ENCODE measurements at places on chromosomes 7 and 10. TPM values are rescaled to one million over a fixed set of nuclear protein-coding genes. Genes with fewer than 3 reads are reported as not detected.

- DNase-seq: no peak
Measured at GRCh38 chr10:35274498-35275060, 61.7 kb upstream of the CCNY start.

- DNase-seq: no peak
Measured at GRCh38 chr7:71782051-71782450, 630.1 kb downstream of the CALN1 start.

- no peak for DNase-seq
Measured at GRCh38 chr10:58892031-58892531, 284.4 kb upstream of the PHYHIPL start.

DNA sequence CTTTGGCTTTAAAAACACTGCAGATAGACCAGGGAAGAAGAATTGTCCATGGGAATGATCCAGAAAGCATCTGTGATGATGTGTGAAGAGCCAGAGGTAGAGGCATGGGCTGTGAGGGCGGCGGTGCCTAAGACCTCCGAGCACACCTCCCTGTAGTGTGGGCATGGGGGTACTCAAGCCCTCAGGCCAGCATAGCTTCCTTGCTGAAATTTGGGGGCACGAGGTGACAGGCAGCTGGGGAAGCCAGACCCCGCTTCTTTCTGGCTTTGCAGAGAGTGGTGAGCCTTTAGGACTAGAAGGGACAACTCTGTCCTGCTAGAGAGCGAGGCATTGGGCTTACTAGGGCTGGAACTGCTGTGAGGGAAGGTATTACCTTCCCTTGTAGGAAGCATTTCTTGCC is 187.7 kb upstream of the SH2B2 start:
- no peak for DNase-seq

Gene ADAMTS14
- total RNA-seq: not detected

GRCh38 chr7:81682873-81683272 is 87.0 kb downstream of the HGF start:
- no peak for DNase-seq

DNA sequence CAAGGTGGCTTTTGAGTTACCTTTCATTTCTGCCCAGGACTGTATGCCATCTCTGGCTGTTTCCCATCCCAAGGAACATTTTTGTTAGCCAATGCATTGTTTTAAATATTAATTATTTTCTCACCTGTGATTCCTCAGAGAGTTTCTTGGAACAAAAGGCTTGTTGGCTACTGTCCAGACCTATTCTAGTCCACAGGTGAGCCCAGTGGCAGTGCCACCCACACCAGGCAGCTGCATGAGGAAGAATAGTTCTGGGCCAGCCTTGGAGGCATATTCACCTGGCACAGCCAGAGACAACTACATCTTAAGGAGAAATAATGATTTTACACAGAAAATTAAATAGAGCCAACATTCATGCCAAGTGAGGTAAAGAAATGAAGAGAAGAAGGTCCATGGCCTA is 123.9 kb downstream of the C1GALT1 start:
- no peak for DNase-seq

Gene IDI2
- not detected for total RNA-seq

- no peak for DNase-seq
Measured at GRCh38 chr10:130493446-130494145, 357.4 kb downstream of the GLRX3 start.

Gene IRF5
- not detected for total RNA-seq

- no peak for DNase-seq
Measured at GRCh38 chr7:15471669-15471950, 90.2 kb downstream of the AGMO start.

- peak; percentile 87 for DNase-seq
Measured at GRCh38 chr7:112495810-112496462, 15.1 kb downstream of the LSMEM1 start.

DNA sequence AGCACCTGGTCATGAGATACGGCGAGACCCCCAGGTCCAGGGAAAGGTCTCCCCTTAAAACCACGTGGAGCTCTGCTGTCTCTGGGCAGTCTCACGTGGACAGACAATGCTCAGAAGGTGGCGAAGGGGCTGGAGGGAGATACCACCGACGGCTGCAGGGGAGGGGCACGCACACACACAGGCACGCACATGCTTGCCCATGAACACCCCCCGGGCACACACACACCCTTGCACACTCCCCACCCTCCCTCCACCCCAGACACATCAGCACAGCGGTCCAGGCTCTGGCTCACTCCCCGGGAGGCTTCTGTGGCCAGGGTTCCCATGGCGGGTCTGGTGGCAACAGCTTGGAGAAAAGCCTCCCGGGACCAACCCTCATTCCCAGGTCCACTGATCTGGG is 52.4 kb upstream of the TNRC18 start:
- DNase-seq: no peak

DNA sequence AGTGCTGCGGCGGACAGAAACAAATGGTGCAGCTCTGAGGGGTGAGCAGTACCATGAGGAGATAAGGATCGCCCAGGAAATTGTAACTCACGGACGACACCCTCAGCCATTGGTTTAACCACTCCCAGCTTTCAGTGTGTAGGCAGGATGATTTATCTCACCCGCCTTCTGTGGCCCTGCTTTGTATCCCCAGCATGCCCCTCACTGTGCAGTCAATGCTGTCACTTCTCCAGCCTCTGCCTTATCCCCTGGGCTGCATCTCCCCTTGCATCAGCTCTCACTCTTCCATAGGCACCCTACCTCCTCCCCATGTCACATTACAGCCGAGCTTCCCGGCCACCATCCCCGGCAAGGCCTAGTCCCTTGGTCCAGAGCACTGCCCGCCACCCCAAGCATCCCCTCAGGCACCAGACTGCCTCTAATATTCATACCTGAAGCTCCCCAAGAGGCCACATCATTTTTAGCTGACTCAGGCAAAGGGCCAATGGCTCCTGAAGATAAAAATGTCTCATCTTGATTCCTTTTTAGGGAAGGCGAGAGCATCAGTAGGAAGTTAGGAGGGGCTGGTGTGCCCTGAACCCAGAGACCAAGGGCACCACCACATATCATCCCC is 77.1 kb downstream of the CARD11 start:
- DNase-seq: no peak

DNA sequence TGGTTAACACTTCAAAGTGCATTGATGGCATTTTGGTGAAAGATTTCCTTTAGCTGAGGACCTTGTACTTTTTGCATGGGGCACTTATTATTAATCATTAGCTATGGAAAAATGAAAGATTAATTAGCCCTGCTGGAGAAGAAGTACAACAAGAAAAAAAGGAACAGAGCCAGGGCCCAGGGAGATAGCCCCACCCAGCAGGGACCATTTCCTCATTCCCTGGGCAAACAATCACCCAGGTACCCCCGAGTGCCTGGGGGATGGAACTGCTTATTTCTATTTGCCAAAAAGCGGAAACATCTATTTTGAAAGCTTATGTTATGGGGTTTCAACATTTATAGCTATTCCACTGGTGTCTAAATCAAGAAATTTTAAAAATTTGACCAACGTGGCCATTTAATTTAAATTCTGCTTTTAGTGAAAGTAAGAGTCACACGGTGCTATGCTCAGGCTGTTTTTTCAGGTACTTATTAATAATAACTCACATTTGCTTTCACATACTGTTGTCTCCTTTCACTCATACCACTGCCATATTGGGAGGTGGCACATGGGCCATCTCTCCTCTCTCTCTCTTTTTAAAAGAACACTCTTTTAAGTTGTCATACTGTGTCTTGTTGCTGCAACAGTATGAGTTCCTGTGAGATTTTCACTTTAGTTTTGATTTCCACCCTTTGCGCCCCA is 143.6 kb upstream of the KIF5B start:
- no peak for DNase-seq

DNA sequence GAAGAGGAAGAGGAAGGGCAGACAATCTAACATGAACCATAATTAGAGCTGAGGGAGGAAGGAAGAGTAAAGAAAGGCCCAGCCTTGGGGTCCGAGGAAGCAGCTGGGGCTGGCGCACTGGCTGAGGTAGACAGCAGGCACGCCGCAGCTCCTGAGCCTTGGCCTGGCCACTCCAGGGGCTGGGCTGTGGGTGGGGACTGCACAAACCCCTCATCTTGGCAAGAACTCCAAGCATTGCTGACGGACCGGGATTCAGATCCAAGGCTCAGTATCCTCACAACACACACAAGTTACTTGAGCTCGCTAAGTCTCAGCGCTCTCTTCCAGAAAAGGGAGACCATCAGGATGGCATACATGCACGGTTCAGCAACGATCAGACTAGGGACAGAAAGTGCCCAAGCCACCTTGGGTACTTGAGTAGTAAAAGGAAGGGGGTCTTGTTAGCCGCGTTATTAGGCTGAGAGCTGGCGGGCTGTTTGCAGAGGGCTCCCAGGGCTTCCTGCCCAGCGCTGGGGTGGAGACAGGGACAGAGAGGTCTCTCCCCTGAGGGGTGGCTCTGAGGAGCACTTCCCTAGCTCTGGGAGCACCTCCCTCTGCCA is 4.5 kb downstream of the TNS3 start:
- peak; percentile 41 for DNase-seq

DNA sequence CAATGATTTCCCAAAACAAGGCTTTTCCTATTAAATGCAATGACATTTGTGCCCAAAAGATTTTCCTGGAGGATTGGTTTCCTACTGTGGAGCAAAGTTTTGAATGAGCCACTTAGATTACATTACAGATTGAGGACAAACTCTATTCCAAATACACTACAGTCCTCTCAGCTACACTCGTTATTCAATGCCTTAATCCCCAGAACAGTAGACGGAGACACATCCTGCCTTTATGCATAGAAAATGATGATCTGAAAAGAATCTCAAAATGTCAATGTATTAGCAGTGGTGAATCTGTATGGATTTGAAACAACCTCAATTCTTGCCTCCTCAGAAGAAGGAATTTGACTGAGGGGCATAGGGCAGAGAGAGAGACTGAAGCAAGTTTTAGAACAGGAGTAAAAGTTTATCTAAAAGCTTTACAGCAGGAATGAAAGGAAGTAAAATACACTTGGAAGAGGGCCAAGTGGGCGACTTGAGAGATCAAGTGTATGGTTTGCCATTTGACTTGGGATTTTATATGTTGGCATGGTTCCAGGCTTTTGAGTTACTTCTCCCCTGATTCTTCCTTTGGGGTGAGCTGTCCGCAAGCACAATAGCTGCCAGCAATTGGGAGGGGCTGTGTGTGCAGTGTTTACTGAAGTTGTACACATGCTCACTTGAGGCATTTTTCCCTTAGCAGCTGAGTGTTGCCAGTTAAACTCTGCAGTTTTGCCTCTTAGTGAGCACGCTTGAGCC is 891.9 kb upstream of the MBL2 start:
- DNase-seq: no peak

Gene DRGX
- not detected for total RNA-seq

DNA sequence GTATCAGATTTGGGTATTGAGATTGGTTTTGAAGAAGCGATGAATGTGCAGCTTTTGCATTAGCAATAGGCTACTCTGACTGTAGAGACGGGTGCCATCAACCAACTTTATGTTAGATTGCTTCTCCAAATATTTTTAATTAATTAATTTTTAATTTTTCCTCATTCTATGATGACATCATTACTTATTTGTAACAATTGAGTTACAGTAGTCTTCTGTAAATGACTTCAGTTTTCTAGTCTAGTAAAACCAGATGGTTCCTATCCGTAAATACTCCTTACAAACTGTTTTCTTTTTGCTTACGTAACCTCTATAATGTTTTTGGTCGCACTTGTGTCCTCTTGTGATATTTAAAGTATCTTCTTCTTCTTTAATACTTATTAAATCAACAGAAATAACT is 118.1 kb downstream of the ZNF736 start:
- DNase-seq: no peak

DNA sequence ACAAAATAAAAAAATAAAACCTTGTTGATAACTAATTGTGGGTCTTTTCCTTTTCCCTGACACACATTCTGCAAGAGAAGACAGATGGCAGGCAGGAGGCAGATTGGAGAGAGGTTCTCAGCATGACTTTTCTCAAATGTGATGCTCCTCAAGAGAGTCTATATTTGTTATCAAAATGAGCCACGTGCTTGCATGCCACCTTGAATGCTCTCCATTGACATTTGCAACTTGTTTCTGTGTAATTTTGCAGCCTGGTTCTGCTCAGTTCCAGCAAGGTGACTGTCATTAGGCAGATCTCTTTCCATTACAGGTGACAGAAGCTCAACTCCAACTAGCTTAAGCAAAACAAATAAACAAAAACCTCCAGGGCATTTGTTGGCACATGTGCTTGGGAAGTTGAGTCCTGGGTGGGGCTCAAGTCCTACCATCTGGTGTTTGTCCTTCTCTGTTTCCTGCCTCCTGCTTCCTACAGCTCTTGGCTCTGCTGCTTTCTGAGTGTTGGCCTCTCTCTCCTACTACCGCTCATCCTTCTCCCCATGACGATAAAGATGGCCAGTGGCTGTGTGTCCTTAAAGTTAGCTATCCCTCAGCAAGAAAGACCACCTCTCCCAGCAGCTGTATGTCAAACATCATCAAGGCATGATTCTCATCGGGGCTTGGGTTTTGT is 56.7 kb downstream of the GRK5 start:
- peak; percentile 44 for DNase-seq

GRCh38 chr10:123808906-123809305 is 82.7 kb downstream of the CPXM2 start:
- DNase-seq: peak; percentile 87

Gene FAM25A
- not detected for total RNA-seq

DNA sequence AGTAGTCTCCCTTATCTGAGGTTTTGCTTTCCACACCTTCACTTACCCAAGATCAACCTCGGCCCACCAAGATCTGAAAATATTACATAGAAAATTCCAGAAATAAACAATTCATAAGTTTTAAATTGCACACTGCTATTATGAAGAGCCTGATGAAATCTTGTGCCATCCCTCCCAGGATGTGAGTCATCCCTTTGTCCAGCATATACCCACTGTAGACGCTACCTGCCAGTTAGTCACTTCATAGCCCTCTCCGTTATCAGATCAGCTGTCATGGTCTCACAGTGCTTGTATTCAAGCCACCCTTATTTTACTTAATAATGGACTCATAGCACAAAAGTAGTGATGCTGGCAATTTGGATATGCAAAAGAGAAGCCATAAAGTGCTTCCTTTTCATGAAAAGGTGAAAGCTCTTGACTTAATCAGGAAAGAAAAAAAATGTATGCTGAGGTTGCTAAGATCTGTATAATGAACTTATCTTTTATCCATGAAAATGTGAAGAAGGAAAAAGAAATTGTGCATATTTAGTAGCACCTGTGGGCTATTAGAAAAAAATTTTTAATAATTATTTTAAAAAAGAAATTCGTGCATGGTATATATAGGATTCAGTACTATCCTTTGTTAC is 9.8 kb upstream of the MRPS16 start:
- no peak for DNase-seq

DNA sequence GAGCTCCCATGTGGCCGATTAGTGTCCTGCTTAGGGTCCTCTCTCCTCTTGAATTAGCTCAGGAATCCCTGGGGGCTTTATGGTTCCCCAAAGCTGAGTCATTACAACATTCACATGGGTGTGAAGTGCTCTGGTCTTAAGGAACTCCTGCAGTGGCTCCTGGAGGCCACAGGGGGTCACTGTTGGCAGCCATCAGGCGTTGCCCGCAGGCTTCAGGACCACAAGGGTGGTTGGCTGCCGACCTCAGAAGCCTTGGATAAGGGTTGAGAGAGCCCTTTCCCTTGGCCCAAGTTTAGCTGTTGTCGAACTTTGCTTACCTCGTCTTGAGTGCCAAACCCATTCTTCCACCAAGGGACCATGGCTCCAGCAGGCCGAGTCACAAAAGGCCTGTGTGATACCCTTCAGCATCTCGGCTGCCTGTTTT is 61.7 kb downstream of the SH2D4B start:
- peak; percentile 62 for DNase-seq

Measured in lung microvascular endothelial cell (primary cell).